ENCODE measurements at places on chromosomes 11 and 22.

DNA sequence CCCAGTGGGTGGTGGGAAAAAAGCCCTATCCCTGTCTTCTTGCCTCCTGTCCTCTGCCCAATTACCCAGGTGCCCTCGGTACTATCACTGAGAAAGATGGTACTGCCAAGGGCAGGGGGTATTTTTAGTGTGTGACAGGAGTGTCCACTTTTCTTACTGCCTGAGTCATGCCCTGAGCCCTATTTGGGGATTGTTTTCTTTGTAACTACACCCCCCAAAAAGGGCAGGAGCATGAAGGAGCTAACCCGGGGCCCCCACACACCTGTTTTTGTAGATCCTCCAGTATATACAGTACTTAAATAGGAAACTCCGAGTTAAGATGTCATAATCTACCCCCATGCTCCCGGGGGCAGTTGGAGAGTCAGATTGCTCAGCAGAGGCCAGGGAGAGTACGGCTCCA lies 3.8 kb downstream of the SMTNL1 start:
- no peak for DNase-seq

DNA sequence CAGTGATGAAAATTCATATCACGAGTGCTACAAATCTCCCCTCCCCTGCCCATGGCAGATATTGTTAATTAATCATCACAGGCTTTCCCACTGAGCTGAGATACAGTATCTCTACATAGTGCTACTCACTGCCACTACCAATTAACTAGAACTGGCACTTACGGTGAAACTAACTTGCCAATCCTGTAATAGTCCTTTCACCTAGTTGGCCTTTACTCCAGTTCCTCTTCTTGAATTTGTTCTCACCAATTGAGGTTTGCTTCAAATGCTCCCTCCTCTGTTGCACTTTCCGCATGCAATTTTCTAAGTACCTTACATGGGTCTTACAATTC lies 11.9 kb upstream of the PRRG4 start:
- DNase-seq = no peak

DNA sequence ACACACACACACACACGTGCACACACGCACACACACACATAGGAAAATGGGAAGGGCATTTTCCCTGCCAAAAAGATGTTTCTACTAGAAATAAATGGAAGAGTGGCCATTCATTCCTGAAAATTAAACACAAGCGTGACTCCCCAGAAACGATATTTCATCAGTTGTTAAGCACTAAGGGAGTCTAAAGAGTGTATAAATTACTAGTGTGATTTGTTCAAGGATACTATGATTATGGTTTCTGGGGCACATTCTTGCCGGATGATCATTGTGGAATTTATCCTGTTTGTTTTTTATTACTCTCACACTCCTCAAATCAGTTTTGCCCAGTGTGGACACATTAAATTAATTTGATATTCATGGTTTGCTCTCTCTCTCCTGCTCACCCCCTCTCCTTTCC lies 16.4 kb upstream of the AMOTL1 start:
- DNase-seq = no peak

DNA sequence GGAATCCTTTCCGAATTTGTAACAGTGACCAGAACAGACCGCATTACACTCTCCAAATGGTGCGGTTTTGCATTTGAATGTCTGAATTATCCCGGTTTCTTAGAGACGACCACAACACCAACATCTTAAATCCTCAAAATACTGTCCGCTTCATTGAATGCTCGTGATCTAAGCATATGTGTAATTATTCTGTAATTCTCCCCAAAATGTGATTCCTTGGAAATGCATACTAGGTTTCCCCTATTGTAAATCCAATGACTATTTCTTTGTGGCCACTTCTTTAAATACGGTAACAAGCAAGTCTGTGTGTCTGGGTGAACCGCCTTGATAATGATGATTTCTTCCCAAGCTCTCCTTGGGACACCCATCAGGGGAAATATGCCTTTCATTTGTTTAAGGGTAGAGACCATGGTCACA lies 87.3 kb upstream of the DBX1 start:
- no peak for DNase-seq

GRCh38 chr22:34111210-34111824 lies 191.0 kb upstream of the LARGE1 start:
- DNase-seq = no peak

- DNase-seq = no peak
Measured at GRCh38 chr22:25156736-25157135, 42.9 kb upstream of the CRYBB3 start.

- no peak for DNase-seq
Measured at GRCh38 chr22:25546751-25547150, 17.7 kb upstream of the GRK3 start.

GRCh38 chr11:57467508-57468157 lies 7.3 kb downstream of the RTN4RL2 start:
- no peak for DNase-seq

DNA sequence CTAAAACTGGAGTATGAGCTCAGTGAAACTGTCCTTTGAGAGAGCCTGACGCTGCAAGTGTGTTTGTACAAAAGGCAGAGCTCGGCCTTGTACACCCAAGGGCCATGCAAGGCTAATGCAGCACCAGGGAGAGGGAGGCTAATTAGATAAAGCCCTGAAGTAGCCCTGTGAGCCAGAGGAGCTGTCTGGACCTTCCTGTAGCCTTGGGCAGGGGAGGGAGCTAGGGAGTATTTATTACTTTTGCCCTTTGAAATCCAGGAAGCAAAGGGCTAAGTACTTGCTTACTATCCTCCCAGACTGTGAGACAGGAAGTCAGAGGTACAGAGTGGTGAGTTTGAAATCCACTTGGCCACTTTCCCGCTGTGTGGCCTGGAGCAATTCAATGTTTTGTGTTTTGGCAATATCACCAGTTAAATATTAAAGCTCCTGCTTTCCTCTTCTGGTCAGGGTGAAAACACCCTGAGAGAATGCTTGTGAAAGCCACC lies 10.2 kb upstream of the LDHA start:
- DNase-seq = no peak

GRCh38 chr22:20750461-20751184 lies 23.3 kb upstream of the SERPIND1 start:
- DNase-seq = no peak

DNA sequence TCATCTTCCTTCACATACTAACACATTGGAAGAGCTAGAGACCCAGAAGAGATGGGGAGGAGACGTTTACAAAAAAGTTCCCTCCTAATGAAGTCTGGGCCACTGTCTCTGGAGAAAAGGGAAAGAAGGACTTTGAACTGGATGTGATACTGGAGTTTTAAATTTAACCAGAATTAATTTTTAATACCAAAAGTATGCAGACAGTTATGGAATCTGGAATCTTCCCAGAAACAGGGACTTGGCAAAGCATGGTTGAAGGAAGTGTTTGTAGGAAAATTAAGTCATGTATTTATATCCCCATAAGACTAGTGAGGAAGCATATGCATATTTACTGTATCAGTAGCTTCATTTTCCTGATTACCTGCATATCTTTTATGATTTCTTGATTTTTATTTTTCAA lies 215.5 kb downstream of the TTC28 start:
- no peak for DNase-seq

GRCh38 chr11:68889948-68890446 lies 13.6 kb downstream of the MRPL21 start:
- no peak for DNase-seq
